Skeletal muscle cell (primary cell): ENCODE measurements at places on chromosomes 16 and 17.
A peak's percentile ranks its signal among the peaks of the same experiment; 100 is the strongest.

DNA sequence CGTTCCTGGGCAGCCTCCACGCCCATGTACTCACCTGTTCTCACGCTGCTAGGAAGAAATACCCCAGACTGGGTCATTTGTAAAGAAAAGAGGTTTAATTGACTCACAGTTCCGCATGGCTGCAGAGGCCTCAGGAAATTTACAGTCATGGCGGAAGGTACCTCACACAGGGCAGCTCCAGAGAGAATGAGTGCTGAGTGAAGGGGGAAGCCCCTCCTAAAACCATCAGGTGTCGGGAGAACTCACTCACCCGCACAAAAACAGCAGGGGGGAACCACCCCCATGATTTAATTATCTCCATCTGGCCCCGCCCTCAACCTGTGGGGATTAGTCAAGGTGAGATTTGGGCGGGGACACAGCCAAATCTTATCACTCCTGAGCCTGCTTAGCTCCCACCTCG is 18.2 kb downstream of the RAB40C start:
- no peak for DNase-seq

GRCh38 chr17:62067165-62068145 is 2.4 kb upstream of the MED13 start:
- no peak for DNase-seq

- DNase-seq, result peak; percentile 45
These were observed 939 bp downstream of the BCL6B start for GRCh38 chr17:7023576-7024401.

GRCh38 chr17:38558728-38559050 is 47.1 kb downstream of the SRCIN1 start:
- DNase-seq, result no peak

DNA sequence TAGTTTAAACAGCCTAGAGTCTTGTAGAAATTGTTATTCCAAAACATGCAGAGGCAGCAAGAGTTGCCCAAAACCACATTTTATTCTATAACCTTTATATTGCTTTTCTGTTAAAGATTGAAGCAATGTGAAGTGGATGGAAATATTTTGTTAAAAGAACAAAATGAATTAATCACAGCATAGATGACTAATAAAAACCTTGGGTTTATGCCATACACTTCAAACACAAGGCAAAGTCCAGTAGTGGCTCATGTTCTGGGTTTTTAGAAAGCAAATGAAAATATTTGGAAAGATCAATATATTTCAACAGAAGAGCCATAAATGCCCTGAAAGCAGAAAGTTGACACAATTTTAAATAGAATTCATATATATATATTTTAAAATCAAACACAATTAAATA is 36.7 kb upstream of the ULK2 start:
- no peak for DNase-seq

- DNase-seq, result no peak
These were observed 26.5 kb downstream of the MMP15 start for GRCh38 chr16:58051821-58052603.

GRCh38 chr17:77242118-77242851 is 101.5 kb downstream of the SEC14L1 start:
- DNase-seq, result no peak

DNA sequence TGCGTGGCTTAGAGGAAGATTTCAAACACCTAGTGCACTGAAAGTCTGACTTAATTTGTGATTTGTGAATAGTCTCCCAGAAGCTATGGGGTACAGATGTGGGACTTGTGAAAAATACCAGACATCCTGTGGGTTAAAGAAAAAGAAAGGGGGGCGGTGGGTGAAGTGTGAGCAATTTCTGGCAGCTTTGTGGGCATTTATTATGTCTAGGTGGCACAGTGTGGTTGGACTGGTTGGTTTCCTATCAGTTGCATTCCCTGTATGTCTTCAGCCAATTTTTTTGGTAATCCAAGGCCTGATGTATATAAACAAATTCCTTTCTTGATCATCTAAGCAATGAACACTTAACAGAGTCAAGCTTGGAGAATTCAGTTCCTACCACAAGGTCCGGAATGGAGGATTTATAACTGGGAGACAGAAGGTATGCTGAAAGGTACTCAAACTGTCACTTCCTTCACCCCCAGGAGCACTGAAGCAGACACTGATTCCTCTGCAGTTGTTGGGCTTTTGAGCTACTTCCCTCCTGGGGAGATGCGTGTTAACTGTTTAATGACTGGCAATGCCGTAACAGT is 211.6 kb downstream of the WWOX start:
- DNase-seq, result no peak

- DNase-seq, result peak; percentile 0
These were observed 279.6 kb downstream of the HS3ST3B1 start for GRCh38 chr17:14580499-14580898.

GRCh38 chr16:67873435-67874370 is 851 bp downstream of the EDC4 start:
- DNase-seq, result no peak

GRCh38 chr17:12953156-12953555 is 64.7 kb downstream of the ELAC2 start:
- DNase-seq, result no peak

- no peak for DNase-seq
These were observed 38.3 kb upstream of the NDRG4 start for GRCh38 chr16:58461640-58462039.

DNA sequence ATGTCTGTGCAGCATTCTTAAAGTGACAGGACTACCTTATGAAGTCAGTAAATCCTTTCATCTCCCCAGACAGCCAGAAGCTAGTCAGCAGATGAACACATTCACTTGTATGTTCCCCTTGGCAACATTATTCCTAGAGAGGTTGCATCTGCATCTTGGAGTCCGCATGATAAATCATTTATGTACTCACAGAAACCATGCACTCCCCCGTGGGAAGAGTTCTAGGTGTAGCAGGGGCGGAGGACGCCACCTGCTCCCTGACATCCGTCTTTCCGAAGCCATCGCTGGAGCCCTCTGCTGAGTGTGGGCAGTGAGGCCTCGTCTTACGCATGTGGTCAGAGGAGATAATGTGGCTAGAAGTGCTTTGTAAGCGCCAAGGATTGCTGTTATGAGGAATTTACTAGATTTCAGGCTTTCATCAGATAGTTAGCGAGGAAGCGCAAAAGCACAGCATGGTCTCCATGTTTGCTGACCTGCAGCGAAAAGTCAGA is 144.5 kb downstream of the RPTOR start:
- no peak for DNase-seq

- DNase-seq, result no peak
These were observed 44.4 kb downstream of the EEF2K start for GRCh38 chr16:22250522-22250921.

- no peak for DNase-seq
These were observed 636 bp upstream of the ERN1 start for GRCh38 chr17:64130559-64131001.

DNA sequence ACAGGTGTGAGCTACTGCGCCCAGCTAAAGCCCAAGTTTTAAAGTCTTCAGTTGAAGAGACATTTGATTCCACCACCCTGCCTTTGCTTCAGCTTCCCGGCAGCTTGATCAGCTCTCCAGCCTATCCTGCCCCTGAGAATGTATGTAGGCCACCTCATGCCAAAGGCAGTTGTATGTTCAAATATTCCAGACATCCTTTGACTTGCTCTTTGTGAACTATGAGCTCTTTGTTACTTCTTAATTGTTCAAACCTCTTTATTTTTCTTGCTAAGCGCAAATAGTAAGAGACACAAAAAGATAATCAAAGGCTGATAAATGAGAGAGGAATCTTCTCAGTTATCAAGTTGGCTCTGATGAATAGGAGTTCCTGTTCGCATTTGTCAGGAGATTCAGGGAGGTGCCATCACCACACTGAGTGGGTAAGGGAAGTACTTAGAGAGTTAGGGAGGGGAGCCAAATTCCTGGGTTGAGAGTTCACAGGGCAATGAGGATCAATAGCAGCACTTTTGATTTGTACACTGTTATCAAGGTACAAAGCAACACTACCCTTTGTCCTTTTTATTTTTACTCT is 32.0 kb upstream of the SUPT4H1 start:
- no peak for DNase-seq

DNA sequence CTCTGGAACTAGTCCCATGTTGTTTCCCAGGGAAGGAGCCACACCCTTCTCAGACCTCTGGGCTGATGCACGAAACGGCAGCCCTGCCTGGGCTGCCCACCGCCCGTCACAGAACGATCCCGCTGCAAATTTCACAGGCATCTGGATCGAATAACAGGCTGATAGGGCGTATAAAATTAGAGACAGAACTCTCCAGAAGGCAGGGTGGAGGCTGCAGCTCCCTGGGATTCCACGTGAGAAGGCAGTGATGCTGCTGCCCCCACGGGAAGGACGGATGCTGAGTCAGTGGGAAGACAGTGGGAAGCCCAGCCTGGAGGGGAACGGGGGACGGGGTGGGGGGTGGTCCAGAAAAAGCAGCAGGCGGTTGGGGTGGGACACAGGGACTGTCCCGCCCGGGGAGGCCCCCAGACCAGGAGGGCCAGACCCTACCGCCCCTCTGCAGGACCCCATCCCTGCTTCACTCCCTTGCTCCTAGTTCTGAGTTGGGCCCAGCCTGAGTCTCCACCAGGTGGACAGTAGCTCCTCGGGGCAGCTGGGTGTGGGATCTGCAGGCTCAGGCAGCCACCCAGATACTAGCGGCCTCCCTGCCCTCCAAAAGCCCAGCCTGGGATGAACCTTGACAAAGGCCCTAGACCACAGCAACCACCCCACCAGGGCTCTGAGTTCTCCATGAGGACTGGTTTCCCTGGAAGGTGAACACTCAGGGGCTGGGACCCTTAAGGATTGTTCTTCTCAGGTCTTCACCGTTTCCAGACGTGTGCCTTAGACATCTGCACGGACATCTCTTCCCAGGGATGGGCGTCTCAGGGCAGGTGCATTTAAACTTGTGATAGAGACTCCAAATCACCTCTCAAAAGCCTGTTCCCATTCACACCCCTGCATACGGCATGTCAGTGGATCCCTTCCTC is 117.8 kb downstream of the METRNL start:
- DNase-seq, result no peak

DNA sequence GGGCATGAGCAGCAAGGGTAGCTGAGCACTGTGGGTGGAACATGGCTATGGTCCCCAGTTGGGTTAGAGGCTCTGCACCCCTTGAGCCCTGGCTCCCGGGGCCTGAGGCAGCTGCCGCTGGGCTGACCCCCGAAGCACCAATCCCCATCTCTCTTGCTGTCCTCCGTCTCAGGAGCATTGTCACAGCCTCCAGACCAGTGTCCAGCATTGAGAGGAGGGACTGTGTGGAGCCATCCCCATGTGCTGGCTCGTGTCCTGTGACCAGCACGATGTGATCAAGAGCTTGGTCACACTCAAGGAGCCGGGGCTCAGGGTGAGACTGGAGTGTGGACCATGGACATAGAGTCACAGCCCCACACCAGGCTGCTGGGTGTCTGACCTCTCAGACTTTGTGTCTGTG is 2.9 kb downstream of the SMTNL2 start:
- no peak for DNase-seq

DNA sequence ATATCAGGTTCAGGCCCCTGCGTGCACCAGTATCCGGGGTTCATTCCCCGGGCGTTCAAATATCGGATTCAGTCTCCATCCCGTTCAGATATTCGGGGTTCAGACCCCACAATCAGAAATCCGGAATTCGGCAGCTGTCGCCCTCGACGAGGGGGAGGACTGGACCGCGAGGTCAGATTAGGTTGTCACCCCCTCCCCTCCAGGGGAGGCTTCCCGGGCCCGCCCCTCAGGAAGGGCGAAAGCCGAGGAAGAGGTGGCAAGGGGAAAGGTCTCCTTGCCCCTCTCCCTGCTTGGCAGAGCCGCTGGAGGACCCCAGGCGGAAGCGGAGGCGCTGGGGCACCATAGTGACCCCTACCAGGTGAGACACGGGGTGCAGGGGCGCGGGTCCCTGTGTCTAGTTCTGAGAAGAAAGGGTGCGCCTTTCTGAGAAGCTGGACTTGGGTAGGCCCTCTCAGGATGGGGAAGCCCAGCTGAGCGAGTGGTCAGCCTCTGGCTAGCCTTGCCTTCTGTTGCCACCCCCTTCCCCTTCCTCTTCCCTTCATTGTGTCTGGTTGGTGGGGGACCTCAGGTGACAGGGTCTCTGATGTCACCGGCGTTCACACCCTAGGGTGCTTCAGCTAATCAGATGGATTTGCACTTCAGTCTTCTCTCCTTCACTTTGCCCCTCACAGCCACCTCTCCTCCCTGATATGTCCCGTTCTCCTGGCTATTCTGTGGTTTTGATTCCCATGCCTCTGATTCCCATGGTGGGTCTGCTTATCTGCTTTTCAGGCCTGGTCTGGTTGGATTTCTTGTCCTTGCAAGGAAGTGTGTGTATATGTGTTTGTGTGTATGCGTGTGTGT is 844 bp downstream of the TAOK2 start:
- no peak for DNase-seq

GRCh38 chr17:37429039-37429438 is 22.4 kb downstream of the TADA2A start:
- no peak for DNase-seq
